MCF 10A (cell line): ENCODE measurements at places on chromosomes 1 and 21.
A peak's percentile ranks its signal among the peaks of the same experiment; 100 is the strongest.

DNA sequence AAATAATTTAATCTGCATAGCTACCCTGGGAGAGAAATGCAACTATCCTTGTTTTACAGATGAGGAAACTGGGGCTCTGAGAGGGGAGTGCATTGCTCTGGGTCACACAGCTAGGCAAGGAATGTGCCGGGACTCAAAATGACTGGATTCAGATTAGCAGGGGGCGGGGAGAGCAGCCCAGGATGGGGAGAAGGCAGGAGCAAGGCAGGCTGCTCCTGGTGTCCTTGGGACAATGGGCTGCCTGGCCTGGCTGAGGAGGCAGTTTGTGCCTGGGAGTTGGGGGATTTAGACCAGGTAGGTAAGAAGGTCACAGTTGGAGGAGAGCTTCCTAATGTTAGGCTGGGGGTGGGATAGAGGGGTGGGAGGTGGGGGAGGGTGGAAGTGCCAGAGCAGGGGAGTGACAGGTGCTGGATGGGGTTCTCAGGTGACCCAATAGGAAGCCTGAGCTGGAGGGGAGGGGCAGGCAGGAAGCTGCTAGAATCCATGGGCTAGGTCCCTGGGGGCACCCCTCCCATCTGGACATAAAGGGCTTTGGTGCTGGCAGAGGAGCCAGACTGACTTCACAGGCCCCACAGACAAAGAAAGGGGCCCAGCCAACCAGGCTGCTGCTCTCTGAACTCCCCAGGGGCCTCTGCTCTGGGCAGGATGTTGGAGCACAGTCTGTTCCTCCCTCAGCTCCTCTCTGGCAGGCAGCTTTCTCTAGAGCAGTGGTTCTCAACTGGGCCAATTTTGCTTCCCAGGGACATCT is 29.0 kb downstream of the TRIM62 start:
- DNase-seq: no peak

- no peak for DNase-seq
Observed at GRCh38 chr1:151964510-151964909, 29.1 kb downstream of the S100A10 start.

- no peak for DNase-seq
Observed at GRCh38 chr1:58620259-58620658, 43.2 kb upstream of the TACSTD2 start.

DNA sequence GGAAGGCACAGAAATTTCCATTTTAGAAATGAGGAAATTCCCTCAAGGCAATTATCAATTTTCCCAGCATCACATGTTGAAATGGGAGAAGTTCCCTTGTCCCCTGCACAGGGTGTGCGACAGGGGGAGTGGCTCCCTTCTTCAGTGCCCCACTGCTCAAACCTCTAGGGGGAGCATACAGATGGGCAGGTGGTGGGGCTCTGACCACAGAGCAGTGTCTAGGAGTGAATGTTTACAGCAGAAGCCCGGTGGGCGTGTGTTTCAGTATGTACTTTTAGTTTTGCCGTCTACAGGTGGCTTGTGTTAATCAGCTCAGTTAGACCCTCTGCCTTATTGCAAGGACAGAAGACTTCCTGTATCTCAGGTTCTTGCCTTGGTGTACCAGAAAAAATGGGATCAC is 493.7 kb upstream of the PLXNA2 start:
- DNase-seq: no peak

DNA sequence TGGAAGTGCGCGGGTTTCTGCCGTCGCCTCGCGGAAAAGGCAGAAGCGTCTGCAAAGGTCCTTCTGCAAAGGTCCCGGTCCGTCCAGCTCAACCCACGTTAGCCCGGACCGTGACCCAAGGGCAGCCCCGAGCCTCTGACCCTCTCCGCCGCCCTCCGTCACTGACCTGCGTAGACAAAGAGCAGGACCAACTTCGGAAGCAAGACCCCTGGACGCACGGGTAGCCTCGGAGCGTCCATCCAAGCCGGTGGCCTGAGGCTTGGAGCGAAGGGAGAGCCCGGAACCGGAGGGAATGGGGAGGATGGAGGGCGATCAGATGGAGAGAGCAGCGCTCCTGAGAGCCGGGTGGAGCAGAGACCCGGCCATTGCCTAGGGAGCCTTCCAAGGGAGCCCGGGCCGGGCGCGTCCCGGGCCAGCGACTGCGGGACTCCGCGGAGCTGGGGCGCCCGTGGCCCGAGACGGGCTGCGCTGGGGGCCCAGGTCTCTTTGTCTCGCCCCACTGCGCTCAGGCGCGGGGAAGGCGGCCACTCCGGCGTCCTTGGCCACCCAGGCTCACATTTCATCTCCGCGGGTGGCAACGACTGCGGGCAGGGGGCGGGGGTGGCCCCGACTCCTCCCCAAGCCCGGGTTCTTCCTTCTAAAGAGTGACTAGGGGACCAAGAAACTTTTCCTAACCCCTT is at the start of gene CYYR1:
Gene CYYR1 (minus strand): TSS at position 585 of the 680 bp plus-strand sequence. CDS start 346 bp downstream, at position 239.
- no peak for DNase-seq

DNA sequence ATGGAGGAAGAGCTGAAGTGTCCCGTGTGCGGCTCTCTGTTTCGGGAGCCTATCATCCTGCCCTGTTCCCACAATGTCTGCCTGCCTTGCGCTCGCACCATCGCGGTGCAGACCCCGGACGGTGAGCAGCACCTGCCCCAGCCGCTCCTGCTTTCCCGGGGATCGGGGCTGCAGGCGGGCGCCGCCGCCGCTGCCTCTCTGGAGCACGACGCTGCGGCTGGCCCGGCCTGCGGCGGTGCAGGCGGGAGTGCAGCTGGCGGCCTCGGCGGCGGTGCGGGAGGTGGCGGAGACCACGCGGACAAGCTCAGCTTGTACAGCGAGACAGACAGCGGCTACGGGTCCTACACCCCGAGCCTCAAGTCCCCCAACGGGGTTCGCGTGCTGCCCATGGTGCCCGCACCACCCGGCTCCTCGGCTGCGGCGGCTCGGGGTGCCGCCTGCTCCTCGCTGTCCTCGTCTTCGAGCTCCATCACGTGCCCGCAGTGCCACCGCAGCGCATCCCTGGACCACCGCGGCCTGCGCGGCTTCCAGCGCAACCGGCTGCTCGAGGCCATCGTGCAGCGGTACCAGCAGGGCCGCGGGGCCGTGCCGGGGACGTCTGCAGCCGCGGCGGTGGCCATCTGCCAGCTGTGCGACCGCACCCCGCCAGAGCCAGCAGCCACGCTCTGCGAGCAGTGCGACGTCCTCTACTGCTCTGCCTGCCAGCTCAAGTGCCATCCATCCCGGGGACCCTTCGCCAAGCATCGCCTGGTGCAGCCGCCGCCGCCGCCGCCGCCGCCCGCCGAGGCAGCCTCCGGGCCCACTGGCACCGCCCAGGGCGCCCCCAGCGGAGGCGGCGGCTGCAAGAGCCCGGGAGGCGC is 1.3 kb downstream of the TRIM67 start:
- DNase-seq: no peak

- no peak for DNase-seq
Observed at GRCh38 chr21:36055551-36055950, 4.8 kb downstream of the SETD4 start.

DNA sequence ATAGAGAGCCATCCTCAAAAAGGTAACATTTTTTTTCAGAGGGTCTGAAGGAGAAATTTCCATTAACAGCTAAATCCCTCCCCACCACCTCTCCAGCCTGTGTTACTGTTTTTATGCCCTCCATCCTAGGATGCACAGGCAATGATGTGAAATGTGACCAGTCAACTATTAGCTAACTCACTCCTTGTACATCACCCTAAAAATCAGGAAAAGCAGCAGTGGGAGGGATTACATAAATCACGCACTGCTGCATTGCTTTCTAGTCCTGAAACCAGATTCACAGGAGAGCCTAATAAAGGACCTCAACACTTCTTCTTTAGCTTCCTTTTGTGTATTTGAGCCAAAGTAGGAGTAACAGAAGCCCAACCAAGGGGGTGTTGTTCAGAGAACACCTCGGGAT is 66.3 kb downstream of the LMO4 start:
- no peak for DNase-seq

- DNase-seq: peak; percentile 41
Observed at GRCh38 chr1:98674075-98674781, 12.7 kb downstream of the SNX7 start.

GRCh38 chr1:221556435-221556834 is 185.5 kb downstream of the DUSP10 start:
- DNase-seq: no peak

- no peak for DNase-seq
Observed at GRCh38 chr1:114314098-114314497, 160.4 kb upstream of the SYT6 start.

DNA sequence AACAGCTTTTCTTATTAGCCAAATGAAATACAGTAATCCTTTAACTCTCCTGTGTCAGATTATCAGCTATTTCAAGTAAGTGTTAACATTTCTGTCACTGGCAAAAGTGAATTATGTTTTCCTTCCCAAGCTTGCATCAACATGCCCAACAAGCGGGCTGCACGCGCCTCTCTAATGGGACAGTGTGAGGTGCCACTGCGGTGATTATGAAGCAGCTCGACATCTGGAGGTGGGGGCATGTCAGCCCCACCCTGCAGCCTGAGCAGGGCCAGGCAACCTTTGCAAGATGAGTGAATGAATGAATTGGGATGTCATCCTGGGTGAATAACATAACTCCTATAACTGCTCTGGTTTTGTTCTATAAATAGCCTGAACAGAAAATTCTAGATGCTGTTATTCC is 301.4 kb downstream of the ZNF326 start:
- no peak for DNase-seq

- DNase-seq: no peak
Observed at GRCh38 chr1:67144696-67145095, 9.9 kb upstream of the C1orf141 start.

- DNase-seq: peak; percentile 70
Observed at GRCh38 chr1:119286587-119287181, 81.9 kb upstream of the HAO2 start.

DNA sequence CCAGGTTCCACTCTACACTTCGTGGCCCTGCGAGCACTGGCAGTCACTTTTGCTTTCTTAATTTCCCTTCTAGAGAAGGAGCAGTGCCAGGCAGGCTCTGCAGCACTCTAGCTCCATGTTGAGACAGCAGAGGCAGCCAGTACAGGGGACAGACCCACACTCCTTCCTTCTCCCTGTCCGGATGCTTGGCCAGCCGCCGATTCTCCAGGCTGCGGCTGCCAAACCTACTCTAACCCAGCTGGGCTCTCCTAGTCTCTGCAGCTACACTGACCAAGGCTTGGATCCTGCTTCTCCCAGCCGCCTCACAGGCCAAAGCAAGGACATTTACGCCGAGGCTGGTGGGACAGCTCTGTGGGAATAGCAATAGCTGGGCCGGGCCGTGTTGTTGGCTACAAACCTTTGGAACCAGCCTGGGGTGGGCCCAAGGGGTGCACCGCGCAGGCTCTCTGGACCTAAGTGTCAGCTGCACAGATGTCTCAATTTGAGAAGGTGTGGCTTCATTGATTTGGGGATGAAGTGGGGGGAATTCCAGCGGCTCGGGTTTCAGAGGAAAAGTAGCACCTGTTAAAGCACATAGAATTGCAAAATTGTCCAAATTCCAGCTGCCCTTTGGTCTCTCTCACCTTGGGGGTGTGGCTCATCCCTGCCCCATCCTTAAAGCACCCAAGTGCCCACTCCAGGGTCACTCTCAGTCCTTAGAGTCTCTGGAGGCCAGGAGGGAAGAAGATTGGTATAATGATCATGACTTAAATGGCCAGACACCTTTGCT is 3.2 kb downstream of the BARHL2 start:
- DNase-seq: no peak

GRCh38 chr1:217482356-217483102 is 148.4 kb downstream of the GPATCH2 start:
- peak; percentile 82 for DNase-seq

DNA sequence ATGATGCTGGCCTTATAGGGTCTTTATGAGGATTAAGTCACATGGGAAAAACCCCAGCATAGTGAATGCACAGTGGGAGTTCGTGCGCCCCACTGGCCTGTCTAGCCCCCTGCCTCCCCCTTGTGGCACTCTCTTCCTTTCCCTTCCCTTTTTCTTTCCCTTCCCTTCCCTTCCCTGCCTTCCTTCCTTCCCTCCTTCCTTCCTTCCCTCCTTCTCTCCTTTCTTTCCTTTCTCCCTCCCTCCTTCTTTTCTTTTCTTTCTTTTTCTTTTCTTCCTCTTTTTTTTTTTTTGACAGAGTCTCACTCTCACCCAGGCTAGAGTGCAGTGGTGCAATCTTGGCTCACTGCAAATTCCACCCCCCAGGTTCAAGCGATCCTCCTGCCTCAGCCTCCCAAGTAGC is 38.6 kb downstream of the HTR6 start:
- DNase-seq: no peak

DNA sequence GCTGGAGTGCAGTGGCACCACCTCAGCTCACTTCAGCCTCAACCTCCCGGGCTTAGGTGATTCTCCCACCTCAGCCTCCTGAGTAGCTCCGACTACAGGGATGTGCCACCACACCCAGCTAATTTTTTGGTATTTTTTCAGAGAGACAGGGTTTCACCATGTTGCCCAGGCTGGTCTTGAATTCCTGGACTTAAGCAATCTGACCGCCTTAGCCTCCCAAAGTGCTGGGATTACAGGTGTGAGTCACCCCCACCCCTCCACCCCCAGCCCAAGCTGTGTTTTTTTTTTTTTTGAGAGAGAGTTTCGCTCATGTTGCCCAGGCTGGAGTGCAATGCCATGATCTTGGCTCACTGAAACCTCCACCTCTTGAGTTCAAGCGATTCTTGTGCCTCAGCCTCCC is 75.4 kb downstream of the NKAIN1 start:
- peak; percentile 67 for DNase-seq

GRCh38 chr1:107590087-107590486 is 374.9 kb downstream of the VAV3 start:
- no peak for DNase-seq

DNA sequence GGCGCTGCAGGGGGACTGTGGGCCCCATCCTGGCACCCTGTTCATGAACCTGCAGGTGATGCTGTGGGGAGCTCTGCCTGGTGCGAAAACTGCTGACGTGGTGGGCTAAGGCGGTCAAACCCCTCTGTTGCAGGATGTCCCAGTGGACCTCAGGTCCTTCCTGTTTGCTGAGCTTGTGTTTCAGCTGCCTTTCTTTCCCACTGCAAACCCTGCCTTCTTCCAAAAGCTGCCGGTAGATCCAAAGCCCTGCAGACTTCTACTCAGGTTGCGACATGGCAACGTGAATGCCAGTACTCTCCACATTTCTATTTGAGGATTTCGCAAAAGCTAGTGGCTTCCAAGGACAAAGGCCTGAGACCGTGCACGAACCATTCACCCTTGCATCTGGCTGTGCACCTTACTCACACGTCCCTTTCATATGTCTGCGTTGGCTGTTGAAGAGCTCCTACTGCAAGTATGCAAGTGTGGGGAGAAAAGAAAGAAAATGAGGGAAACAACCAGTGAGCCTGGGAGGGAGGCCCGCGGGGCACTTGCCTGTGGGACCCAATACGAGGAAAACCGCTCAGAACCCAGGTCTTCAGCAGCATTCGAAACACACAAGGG is 6.2 kb upstream of the RRP1 start:
- peak; percentile 86 for DNase-seq

- no peak for DNase-seq
Observed at GRCh38 chr1:169624122-169624521, 5.8 kb downstream of the SELP start.
